ENCODE measurements at places on chromosomes 2 and 18.

GRCh38 chr2:24313744-24314632 lies 46.3 kb downstream of the ITSN2 start:
- no peak for DNase-seq

DNA sequence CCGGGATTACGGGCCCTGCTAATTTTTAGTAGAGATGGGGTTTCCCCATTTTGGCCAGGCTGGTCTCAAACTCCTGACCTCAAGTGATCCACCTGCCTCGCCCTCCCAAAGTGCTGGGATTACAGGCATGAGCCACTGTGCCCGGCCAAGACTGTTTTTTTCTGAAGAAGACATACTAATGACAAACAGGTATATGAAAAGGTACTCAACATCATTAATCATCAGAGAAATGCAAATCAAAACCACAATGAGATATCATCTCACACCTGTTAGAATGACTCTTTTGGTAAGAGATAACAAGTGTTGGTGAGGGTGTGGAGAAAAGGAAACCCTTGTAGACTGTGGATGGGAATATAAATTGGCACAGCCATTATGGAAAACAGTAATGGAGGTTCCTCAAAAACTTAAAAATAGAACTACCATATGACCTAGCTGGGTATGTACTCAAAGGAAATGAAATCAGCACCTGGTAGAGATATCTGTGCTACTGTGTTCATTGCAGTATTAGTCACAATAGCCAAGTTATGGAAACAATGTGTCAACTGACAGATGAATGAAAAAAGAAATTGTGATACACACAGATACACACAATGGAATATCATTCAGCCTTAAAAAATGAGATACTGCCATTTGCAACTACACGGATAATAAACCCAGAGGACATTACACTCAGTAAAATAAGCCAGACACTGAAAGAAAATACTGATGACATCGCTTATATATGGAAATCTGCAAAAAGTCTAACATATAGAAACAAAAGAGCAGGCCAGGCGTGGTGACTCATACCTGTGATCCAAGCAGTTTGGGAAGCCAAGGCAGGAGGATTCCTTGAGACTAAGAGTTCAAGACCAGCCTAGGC lies 20.8 kb downstream of the SOS1 start:
- no peak for DNase-seq

DNA sequence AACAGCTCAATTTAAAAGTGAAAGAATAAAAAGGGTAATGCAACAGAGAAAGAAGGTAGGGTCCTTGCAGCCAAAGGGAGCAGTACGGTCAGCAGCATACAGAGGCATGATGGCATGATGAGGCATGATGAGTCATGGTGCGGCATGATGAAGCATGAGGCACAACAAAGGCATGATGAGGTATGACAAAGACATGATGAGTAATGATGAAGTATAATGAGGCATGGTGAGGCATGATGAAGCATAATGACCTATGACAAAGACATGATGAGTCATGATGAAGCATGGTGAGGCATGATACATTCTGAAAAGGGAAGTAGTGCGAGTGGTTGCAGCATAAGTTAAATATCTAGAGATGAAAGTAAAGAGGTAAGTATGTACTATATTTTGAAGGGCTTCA lies 673.2 kb downstream of the TMEM182 start:
- DNase-seq: no peak

DNA sequence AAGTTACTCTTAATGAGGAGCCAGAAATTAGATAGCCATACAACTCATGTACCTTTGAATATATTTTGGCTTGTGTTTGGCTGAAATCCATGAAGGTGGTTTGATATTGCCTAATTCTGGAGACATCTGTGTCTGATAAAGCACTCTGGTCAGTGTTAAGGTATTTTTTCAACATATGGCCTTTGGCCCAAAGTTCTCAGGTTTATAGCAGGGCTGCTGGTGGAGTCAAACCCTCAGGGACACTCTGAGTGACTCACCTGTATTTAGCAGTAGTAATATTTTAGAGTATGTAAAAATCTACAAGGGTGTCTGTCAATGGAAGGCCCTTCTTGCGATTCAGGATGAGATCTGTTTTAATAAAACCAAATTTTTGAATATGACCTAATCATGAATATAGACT lies 666.5 kb downstream of the SLC4A3 start:
- DNase-seq: no peak

- DNase-seq: no peak
These were observed 221.5 kb upstream of the ACVR2A start for GRCh38 chr2:147623328-147623727.

DNA sequence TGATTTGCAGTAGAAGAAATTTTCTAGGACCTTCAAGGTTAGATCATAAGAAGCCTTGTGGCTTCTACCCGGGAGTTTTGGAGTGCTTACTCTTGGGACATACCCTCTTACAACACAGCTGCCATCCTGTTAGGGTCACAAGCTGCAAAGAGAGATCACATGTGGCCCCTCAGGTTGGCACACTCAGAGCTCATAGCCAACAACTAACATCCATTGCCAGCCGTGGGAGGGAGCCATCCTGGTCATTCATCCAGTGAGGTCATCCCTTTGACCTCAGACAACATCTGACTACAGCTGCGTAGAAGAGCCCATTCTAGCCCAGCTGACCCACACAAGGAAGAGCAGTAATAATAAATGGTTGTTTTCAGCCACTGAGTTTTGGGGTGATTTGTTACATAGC lies 76.9 kb upstream of the NABP1 start:
- no peak for DNase-seq

- DNase-seq: peak; percentile 22
These were observed 87.2 kb downstream of the LPIN1 start for GRCh38 chr2:11833601-11834000.

GRCh38 chr18:57054891-57055290 lies 92.0 kb upstream of the BOD1L2 start:
- DNase-seq: no peak

GRCh38 chr2:54073796-54074195 lies 41.6 kb upstream of the ACYP2 start:
- DNase-seq: no peak

DNA sequence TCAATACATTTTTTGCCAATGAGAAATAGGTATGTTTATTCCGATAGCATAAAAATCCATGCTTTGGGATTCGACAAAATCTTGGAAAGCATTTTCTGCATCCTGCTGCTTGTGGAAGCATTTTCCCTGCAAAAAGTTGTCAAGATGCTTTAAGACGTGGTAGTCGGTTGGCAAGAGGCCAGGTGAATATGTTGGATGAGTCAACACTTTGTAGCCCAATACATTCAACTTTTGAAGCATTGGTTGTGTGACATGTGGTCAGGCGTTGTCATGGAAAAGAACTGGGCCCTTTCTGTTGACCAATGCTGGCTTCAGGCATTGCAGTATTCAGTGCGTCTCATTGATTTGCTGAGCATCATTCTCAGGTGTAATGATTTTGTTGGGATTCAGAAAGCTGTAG lies 764.5 kb downstream of the TRIB2 start:
- DNase-seq: no peak

DNA sequence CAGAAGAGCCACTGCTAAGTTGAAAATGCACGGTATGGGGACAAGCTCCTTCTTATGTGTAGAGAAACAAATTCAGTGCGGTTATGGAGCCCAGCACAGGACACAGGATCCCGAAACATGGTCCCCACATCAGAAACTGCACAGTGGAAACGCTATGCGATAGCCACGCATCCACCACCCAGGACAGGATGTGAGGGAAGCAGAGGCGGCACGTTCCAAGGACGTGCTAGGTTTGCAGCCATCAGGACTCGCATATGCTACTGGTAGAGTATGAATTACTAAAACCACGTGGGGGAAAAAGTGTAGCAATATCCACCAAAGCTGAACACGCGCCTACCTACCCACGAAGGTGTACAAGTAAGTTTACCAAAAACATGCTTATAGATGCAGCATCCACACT lies 34.7 kb upstream of the SNTG2 start:
- no peak for DNase-seq

GRCh38 chr2:154263206-154263605 lies 391.5 kb downstream of the GALNT13 start:
- DNase-seq: no peak

- peak; percentile 45 for DNase-seq
These were observed 100.2 kb downstream of the TWIST2 start for GRCh38 chr2:238947920-238948710.

- DNase-seq: no peak
These were observed 45.7 kb downstream of the FAM210A start for GRCh38 chr18:13680612-13681011.

DNA sequence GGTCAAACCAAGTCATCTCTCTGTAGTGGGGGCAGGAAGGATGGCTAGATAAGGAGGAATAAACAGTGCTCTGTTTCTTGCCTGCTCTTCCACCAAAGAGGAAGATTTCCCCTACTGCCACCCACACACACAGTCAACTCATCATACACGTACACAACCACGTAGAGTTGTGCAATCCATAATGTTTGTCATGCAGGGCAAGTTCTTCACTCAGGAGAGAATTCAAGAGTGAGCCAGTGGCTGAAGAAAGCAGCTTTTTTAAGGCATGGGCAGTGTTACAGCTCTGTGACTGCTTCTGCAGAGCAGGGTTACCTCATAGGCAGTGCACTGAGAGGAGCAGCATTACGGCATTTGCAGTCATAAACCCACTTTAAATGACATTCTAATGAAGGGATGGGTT lies 283.0 kb downstream of the RND3 start:
- peak; percentile 52 for DNase-seq

DNA sequence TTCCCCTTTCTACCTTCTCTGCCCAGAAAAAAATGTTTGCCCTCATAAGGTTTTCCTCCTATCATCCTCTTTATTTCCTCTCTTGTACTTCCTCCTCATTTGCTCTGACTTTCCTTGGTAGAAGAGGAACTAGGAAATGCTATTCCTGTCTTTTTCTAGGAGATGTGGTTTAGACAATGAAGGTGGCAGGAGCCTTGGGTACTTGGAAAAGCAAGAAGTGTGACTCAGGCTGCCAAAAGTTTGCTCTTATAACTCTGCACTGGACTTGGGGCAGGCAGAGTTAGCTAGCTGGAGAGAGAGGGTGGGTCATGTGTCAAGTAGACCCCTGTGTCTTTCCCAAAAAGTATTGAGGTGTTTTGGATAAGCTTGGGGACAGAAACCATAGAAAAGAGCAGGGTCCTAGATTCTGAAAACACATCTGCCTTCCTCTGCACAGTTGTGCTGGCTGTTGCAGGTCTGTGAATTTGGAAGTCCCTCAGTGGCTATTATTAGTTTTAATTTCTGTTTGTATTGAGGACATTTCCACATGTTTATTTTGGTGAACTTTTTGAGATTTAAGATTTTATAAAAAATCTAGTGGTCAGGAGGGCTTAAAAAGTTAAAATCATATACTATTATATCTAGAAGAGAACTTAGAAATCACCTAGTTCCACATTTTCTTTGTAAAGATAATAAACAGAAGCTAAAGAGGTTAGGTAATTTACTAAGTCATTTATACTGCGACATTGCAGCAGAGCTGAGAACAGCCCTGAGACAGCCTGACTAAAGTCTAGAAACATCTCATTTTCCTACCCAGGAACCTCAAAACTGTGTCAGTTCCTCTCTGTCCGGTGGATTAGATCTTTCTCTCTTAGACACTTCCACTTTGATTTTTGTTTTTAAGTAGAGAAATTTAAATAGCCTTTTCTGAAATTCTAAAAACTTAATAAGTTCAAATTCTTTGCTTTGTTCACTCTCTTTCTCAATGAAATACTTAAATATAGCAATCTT lies 16.0 kb downstream of the INSIG2 start:
- DNase-seq: no peak

DNA sequence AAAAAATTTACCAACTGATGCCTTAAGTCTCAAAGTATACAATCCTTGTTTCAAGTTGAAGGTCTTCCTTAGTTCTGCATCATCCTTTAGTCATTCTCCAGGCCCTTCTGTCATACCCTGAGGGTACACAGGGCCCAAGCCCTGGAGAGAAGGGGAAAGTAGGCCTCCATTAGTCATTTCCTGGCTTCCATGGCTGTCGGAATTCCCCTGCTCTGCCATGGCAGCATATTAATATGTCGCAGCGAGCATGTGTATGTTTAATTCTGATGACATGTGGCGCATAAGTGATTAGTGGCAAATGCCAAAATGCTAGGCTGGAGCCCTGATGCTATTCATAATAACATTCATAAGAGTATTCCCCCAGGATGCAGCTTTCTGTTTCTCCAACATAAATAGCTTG lies 22.1 kb downstream of the GPR39 start:
- DNase-seq: peak; percentile 57

- DNase-seq: no peak
These were observed 51.5 kb downstream of the SRD5A2 start for GRCh38 chr2:31529256-31529655.

DNA sequence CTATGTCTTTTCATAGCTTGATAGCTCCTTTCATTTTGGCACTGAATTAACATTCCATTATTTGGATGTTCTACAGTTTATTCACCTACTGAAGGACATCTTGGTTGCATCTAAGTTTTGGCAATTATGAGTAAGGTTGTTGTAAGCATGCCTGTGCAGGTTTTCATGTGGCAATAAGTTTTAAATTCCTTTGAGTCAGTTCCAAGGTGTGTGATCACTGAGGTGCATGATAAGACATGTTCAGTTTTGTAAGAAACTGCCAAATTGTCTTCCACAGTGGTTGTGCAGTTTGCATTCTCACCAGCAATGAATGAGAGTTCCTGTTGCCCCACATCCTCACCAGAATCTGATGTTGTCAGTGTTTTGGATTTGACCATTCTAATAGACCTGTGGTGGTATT lies 24.2 kb downstream of the XDH start:
- no peak for DNase-seq

GRCh38 chr2:172701250-172701649 lies 34.4 kb upstream of the RAPGEF4 start:
- DNase-seq: no peak

- DNase-seq: no peak
These were observed 336.1 kb upstream of the PKDCC start for GRCh38 chr2:41711736-41712135.

GRCh38 chr18:25516747-25517498 lies 165.0 kb upstream of the ZNF521 start:
- no peak for DNase-seq

DNA sequence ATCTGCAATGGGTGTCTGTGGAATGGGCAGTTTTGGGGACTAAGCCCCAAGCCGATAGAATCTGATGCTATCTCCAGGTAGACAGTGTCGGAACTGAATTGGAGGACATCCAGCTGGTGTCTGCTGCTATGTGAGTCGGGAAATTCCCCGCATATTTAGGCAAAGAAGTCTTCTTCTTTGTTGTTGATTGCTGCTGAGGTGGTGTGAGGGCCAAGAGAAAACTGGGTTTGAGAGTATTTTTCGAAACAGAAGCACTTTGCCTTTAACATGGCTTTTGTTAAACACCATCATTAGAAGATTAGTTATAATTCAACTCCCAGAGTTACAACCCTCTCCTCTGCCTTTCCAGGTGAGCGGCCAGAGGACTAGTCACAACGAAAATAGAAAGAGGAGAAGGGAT lies 49.4 kb upstream of the ACTR3 start:
- DNase-seq: no peak

DNA sequence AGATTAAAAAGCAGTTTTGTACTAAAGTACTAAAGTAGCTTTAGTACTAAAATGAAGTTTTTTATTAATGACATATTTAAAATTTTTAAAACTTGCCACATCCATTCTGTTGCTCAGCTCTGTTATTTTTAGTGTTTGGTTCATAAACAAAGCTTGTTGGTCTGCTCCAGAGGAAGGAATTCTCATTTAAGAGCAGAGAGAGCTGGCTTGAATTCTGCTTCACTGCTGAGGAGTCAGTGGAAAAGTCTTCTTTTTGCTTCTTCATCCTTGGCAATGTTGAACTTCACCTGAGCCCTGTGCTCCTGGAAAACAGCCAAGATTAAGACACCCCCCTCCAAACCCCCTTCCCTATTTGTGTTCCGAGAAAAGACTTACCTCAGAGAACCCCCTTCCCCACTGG lies 40.6 kb downstream of the TMEM87B start:
- no peak for DNase-seq

- no peak for DNase-seq
These were observed 11.6 kb upstream of the TBC1D8 start for GRCh38 chr2:101162561-101163330.
